Lower lobe of right lung (tissue), 2 donors: ENCODE measurements at places on chromosomes 7 and 10. TPM values are rescaled to one million over a fixed set of nuclear protein-coding genes. Genes with fewer than 3 reads are reported as not detected.

ABCC2 gene
- 1.9 TPM for total RNA-seq

GRCh38 chr7:44285561-44285960, 39.8 kb downstream of the CAMK2B start:
- DNase-seq = peak; percentile 14
- no peak overlapping the region for H3K4me3 ChIP-seq
- H3K4me1 ChIP-seq = no peaks in the 10 kb centered on the region
- no peaks in the 10 kb centered on the region for H3K36me3 ChIP-seq
- no peak overlapping the region for H3K27ac ChIP-seq

KEL gene
- total RNA-seq = 1.6 TPM

GRCh38 chr10:110151971-110152370, 55.4 kb upstream of the MXI1 start:
- DNase-seq = no peak
- H3K4me3 ChIP-seq = no peak overlapping the region
- peaks cover 13% of the 10 kb centered on the region for H3K27me3 ChIP-seq
- H3K36me3 ChIP-seq = no peaks in the 10 kb centered on the region

ACSM6 gene
- not detected for total RNA-seq

ACHE gene
- total RNA-seq = 0.97 TPM

ZNF511 gene
- total RNA-seq = 44.8 TPM

DNA sequence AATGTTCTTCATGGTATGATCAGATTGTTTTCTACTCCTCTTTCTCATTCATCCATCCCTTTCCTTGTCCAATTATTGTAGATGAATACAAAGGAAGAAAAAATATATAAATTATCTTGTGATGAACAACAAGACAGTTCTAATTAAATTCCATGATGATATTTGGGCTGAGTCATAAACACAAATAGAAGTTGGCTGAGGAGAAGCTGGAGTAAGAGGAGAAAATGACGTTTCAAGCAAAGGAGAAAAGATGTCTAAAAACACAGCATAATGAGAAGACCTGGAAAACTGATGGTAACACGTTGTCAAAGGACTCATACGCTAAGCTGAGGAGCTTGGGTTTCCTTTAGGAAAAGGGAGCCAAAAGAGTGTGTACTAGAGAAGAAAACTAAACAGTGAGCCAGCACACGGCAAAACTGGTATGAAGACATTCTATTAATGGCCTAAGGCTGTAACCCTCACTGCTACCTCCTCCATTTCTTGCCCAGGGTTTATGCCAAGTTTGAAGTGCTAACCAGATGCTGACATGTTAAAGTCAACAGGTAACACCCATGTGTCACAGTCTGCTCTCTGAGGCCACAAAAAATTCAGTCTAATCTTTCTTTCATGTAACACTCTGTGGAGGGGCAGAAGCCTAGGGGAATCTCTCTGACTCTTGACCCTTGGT, 26.1 kb downstream of the ZFAND4 start:
- H3K4me3 ChIP-seq = no peak overlapping the region
- H3K36me3 ChIP-seq = peaks cover 47% of the 10 kb centered on the region
- DNase-seq = no peak
- H3K27me3 ChIP-seq = no peaks in the 10 kb centered on the region
- H3K27ac ChIP-seq = no peak overlapping the region
- no peaks in the 10 kb centered on the region for H3K4me1 ChIP-seq

DNA sequence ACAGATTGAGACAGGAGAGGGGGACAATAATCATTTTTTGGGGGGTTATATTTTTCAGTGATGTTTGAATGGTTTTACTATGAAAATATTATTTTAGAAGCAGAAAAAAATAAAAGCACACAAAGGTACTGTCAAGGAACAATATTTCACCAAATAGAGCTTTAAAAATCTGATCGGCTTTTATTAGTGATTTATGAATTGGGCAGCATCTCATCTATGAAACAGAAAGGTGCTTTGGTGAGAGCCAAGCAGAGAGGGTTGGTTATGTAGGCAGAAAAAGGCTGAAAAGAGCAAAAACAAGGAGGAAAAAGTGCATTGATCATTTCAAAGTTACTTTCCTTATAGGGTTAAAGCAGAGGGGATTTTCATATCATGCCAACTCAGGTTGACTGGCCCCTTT, 26.4 kb upstream of the CPA2 start:
- H3K36me3 ChIP-seq = no peaks in the 10 kb centered on the region
- DNase-seq = no peak
- no peaks in the 10 kb centered on the region for H3K4me1 ChIP-seq
- H3K4me3 ChIP-seq = no peak overlapping the region
- H3K27me3 ChIP-seq = no peaks in the 10 kb centered on the region

DNA sequence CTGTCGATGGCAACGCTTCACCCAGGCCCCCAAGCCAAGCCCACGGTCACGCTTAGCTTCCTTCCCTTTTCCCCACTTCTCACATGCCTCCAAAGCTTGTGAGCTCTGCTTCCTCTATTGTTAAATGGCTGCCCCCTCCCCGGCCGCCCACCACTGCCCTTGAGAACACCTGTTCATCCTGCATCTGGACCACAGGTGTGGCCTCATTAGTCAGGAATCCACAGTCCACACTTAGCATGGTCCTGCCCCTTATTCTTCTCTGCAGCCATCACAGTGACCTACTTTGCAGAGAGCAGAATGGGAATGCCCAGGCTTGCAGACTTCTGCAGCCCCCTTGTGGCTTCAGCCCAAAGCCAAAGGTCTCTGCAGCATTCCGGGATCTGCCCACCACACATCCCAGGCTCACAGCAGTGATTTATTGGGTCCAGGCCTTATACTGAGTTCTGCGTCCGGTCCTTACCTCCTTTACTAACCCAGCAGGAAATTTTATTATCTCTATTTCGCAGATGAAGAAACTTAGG, 66.9 kb downstream of the PTPRE start:
- peaks cover 46% of the 10 kb centered on the region for H3K4me1 ChIP-seq
- H3K27me3 ChIP-seq = no peaks in the 10 kb centered on the region
- no peaks in the 10 kb centered on the region for H3K36me3 ChIP-seq
- DNase-seq = no peak
- H3K4me3 ChIP-seq = no peak overlapping the region

DNA sequence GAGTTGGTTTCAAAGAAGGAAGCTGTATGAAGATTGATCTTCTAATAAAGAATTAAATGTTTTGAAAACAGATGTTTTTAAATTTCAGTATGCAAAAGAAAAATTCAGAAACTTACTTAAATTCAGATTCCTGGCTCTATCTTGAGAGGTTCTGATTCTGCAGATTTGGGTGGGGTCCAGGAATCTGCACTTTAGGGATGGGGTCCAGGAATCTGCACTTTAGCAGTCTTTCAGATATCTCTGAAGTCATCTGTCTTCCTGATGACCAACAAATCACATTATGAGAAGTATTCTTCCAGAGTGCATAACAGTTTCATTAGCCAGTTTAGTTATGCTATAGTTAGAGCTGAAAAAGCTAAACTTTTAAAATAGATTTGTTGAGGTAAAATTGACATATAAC, 24.1 kb downstream of the ABRAXAS2 start:
- no peaks in the 10 kb centered on the region for H3K4me1 ChIP-seq
- no peak for DNase-seq
- peaks cover 72% of the 10 kb centered on the region for H3K36me3 ChIP-seq
- no peak overlapping the region for H3K27ac ChIP-seq
- H3K4me3 ChIP-seq = no peak overlapping the region

- H3K4me3 ChIP-seq = no peak overlapping the region
- DNase-seq = peak; percentile 23
- peaks cover 12% of the 10 kb centered on the region for H3K36me3 ChIP-seq
- H3K27ac ChIP-seq = no peak overlapping the region
- no peaks in the 10 kb centered on the region for H3K27me3 ChIP-seq
Observed at GRCh38 chr7:1954366-1955004, 278.3 kb downstream of the MAD1L1 start.

DNA sequence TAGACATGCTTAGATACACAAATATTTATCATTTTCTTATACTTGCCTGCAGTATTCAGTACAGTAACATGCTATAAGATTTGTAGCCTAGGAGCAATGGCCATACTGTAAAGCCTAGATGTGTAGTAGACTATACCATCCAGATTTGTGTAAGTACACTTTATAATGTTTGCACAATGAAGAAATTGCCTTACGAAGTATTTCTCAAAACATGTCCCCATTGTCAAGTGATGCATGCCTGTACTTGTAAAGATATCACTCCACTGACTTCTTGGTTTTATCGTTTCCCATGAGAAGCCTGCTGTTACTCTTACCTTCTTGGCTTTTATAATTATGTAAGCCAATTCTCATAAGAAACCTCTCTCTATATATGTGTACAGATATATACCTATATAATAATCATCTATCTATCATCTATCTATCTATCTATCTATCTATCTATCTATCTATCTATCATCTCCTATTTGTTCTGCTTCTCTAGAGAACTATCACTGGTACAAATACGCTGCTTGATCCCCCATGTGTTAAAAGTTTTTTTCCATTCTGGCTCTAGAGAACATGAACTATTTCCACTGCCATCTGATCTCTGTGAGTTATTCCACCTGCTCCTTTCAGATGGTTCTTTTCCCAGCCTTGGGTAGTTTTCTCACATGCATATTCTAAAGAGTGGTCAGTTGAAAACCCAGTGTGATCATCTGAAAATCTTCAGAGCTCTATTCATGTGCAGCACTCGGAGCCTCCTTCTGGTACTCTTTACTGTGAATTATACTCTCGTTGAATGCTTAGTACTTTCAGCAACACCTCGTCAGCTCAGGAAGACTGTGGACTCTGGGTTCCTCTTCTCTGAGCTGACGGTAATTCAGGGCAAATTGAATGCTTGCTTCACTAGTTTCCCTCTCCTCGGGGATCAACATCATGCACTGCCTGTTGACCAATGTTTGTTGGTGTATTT, 14.5 kb upstream of the VCL start:
- no peak overlapping the region for H3K4me3 ChIP-seq
- no peak for DNase-seq
- no peak overlapping the region for H3K27ac ChIP-seq
- no peaks in the 10 kb centered on the region for H3K36me3 ChIP-seq
- no peaks in the 10 kb centered on the region for H3K27me3 ChIP-seq
- peaks cover 4% of the 10 kb centered on the region for H3K4me1 ChIP-seq

LRGUK gene
- total RNA-seq = 1.8 TPM

TFPI2 gene
- 1.9 TPM for total RNA-seq

BMPER gene
- 7.4 TPM for total RNA-seq

DNA sequence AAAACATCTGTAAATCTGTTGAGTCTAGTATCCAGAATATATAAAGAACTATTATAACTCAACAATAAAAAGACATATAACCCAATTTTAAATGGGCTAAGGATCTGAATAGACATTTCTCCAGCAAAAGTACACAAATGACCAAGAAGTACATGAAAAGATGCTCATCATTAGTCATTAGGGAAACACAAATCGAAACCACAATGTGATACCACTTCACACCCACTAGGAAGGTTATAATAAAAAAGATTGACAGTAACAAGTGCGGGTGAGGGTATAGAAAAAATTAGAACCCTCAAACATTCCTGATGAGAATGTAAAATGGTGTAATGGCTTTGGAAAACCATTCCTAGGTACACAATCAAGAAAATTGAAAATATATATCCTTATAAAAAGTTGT, 4.1 kb downstream of the XPNPEP1 start:
- no peak for DNase-seq
- H3K4me1 ChIP-seq = peaks cover 31% of the 10 kb centered on the region
- H3K27me3 ChIP-seq = no peaks in the 10 kb centered on the region
- H3K27ac ChIP-seq = no peak overlapping the region
- no peaks in the 10 kb centered on the region for H3K36me3 ChIP-seq

NXPH1 gene
- total RNA-seq = not detected

DNA sequence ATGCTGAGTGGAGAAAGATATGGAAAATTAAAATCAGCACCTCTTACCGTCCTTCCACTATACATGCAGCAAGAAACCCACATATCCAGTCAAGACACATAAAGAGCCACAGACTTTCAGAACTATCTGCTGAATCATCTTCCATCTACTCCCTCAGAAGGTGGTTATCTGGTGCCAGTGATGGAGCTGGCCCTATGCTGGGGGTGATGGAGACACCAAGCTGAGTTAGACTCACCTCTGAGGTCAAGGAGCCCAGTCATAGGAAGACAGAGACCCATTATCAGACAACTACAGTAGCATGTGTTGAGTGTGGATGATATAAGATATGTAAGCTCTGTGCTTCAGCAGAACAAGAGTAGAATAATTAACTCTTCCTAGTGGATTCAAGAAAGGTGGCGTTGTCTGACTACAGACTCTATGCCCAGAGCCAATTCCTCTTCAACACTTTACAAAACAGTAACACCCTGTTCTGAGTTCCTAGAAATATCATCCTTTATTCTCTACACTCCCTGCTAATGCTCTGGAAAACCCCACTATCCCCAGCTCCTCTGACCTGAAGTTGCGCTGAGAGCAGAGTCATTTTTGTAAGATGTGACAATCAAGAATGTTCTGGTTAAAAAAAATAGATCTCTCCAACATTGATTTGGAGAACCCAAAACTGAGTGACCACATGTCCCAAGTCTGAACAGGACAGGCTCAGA, 14.3 kb downstream of the CYP3A5 start:
- DNase-seq = no peak
- H3K27ac ChIP-seq = no peak overlapping the region
- H3K36me3 ChIP-seq = peaks cover 39% of the 10 kb centered on the region

SPDYE2B gene
- not detected for total RNA-seq

DNA sequence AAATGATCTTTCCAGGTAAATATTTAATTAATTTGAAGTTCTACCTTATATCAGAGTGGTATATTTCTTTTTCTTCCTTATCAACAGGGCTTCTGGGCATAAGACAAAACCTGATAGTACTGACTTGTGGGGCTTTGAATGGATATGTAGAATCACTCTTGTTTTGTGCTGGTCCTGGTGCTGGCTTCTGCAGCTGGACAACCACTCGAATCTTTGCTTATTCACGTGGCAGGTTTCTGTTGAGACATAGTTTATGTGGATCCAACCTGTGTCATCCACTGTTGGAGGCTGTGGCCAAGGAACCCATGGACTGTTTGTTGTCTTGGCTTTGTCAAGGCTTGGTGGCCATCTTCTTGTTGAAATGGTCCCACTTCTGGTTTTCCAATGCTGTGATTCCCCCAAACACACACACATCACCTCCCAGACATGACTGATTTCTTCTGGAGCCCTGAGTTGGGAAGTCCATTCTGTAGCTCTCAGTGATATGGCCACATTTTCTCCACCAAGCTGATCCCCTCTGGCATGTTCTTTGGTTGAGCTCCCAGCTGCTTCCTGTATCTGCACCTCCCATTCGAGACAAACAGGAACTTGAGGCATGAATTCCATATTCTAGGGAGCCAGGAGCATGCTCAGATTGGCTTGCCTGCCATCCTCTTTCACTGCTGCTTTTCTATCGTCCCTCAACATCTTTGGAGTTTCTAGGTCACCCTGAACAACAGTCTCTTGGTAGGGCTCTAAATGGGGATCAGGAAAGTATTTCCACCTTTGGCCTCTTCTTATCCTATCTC, 19.5 kb downstream of the TAS2R41 start:
- peaks cover 10% of the 10 kb centered on the region for H3K4me1 ChIP-seq
- H3K27ac ChIP-seq = no peak overlapping the region
- DNase-seq = no peak
- H3K36me3 ChIP-seq = no peaks in the 10 kb centered on the region

DNA sequence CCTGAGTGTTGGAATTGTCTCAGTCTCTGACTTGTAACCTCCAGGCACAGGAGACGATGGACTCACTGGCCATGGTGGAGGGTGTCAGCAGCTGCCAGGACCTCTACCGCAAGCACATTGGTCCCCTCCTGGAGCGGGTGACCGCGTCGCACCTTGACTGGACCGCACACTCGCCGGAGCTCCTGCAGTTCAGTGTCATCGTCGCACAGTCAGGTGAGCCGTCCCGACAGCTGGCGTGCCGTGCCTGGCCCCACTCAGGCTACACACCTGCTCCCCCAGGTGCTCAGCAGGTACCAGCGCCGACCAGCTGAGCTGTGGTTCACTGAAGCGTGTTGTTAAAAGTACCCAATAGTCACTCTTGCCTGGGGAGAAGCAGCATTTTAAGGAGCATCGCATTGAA, 36.7 kb upstream of the PRKAR1B start:
- peaks cover 70% of the 10 kb centered on the region for H3K36me3 ChIP-seq
- H3K27ac ChIP-seq = no peak overlapping the region
- H3K4me3 ChIP-seq = no peak overlapping the region
- no peaks in the 10 kb centered on the region for H3K27me3 ChIP-seq

COL28A1 gene
- 2.0 TPM for total RNA-seq
